ENCODE measurements at places on chromosomes 2 and 18.

GRCh38 chr2:222842491-222843174 is 18.2 kb upstream of the ACSL3 start:
- no peak for DNase-seq

DNA sequence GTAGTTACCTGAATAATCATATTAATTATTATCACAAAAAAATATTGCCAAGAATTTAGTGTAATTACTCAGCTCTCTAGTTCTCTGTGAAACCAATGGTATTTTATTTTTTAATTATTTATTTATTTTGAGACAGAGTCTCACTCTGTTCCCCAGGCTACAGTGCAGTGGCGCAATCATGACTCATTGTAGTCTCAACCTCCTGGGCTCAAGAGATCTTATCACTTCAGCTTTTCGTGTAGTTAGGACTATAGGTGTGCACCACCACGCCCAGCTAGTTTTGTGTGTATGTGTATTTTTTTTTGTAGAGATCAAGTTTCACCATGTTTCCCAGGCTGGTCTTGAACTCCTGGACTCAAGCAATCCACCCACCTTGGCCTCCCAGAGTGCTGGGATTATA is 440.4 kb upstream of the CDH20 start:
- no peak for DNase-seq

DNA sequence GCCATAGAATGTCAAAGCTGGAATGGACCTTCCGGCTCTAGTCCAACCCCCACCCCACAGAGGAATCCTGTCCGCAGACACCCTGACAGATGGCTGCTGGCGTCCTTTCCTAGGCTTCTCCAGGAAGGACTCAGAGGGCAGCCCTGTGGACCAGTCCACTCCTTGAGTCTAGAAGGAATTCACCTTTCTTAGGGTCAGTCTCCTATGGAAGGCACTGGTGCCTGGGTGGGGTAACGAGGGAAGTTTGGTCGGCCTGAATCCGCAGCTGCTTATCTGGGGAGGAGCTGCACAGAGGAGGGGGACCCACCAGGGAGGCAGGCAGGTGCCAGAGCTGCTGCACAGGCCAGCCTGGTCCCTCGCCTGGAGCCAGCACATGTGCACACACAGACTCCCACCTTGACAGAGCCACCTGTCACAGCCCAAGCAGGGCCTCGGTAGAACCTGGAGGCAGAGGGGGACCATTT is 2.5 kb downstream of the DNMT3A start:
- no peak for DNase-seq

- no peak for DNase-seq
Measured at GRCh38 chr2:6025391-6025790, 333.2 kb downstream of the SOX11 start.

DNA sequence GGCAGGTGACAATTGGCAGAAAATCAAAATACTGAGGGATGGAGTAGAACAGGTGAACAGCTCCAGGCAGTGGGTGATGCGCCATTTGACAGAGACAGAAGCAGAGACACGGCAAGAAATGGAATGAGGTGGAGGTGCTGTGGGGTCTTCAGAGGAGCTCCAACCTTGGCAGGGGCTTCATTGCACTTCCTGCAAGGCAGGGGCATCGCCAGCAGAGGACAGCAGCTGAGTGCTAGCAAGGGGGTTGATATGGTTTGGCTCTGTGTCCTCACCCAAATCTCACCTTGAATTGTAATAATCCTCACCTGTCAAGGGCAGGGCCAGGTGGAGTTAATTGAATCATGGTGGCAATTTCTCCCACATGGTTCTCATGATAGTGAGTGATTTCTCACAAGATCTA is 42.8 kb downstream of the CCDC68 start:
- no peak for DNase-seq

GRCh38 chr18:79493211-79493800 is 97.6 kb downstream of the NFATC1 start:
- no peak for DNase-seq

GRCh38 chr18:78407466-78407844 is 572.2 kb upstream of the SALL3 start:
- DNase-seq: peak; percentile 4

DNA sequence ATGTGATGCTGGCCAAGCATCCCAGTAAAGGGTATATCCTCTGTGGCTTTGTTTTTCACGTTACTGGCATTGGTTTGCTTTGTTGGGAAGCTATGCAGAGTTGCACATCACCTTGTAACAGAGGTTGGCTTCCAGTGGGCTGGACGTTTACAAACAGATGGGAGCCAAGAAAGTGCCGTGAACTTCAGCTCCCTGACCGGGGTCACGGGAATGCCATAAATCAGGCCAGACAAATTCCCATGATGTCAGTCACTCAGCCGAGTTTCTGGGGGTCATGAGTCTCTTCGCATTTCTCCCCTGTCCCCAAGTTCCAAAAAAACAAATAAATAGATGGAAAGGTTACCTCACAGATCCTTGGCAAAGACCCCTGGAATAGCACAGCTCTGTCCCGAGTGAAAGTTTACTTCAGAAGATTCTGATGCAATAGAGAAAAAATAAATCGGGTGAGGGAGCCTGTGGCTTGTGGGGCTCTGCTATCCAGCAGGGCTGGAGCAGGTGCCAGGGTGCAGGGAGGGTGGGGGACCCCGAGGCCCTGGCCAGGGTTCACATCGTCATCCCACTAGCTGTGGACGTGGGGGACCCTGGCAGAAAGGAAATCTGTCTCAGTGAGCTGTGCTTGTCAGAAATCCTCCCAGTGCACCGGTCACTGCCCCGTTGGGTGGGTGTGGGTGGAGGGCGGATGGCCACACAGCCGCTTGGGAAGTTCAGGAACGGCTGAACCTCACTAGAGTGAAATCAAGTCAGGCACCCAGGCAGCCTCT is 27.8 kb downstream of the TWIST2 start:
- no peak for DNase-seq

DNA sequence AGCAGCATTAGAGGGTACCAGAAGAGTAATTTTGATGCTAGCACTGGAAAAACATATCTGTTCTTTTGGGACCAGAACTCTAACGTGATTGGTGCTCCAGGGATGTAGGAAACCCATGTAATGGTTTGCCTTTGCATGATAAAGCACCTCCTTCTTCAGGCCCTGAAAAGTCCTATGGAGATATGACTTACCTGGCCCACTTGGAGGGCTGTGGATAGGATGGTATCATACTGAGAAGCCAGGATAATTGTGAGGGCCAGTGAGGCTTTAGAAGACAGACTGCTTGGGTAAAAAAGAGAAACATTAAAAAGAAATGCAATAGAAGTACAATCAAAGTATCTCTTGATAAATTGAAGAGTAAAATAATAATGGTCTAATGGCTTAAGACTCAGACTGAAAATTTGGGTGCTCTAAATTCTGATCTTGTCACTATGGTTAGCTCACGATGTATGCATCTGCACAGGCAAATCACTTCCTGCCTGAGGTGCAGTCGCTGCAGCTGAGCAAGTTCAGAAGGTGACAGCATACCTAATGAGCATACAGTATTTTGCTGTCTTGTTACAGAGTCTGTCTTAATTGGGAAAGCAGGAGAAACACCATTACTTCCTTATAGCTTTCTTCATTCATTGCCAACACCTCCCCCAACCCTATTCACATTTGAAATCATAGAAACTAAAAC is 371.5 kb downstream of the NUP35 start:
- DNase-seq: no peak

GRCh38 chr2:216632952-216633615 is at the start of gene IGFBP2:
IGFBP2 (plus strand) TSS chr2:216633420; CDS start chr2:216633524, 104 bp downstream.
- DNase-seq: no peak

DNA sequence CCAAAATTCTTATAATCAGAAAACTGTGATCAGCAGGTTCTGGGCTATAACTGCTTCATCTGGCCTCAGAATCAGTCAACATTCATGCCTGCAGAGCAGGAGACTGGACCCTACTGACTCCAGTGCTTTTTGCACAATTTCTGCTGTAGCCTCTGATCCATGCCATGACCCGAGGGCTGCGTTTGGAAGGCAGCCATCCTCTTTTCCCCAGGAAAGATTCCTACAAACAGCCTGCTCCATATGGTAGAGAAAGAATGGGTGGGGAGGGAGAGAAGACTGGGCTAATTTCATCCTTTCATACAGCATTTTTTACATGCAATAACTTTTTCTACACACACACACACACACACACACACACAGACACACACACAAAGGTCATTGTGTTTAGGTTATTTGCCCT is 133.0 kb upstream of the MMADHC start:
- no peak for DNase-seq

Measured in T-helper 2 cell (primary cell).